ENCODE measurements at places on chromosomes 12 and 14.
A peak's percentile ranks its signal among the peaks of the same experiment; 100 is the strongest.

- no peak for DNase-seq
Observed at GRCh38 chr12:57809425-57809824, 9.1 kb downstream of the AVIL start.

DNA sequence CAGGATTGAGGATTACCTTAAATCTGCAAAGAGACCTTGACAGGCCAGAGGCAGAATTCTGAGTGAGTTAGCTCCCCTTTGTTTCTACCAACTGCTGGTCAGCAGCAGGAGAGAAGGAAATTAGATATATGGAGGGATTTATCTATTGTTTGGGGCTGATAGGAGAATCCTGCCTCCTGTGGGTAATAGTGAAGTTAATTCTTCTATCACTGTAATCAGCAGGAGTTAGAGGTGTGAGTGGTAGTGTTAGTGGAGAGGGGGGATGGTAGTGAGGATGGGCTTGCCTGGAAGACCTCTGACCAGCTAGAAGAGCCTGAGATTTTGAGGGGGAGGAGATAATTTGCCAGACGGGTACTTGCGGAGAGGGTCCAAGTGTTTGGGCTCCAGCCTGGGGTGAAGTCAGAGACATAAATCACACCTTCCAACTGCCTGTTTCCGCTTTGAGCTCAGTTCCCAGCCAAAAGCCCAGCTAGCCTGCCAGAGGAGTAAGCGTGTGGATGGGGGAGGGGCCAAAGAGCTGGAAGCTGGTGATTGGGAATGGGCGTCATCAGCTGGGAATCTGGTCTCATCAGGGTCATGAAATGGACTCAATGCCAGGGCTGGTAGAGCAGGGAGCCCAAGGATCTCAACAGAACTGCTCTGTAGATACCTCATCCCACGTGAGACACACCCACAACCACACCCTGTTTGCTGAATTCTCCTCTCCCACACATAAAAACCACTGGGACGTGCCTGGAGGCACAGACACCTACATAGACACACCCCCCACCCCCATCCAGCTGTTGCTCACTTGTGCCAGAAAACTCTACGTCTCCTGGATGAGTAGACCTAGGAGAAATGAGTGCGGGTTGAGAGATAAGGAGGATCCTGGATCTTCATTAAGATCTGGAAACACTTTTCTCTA lies 13.1 kb upstream of the ITGA5 start:
- no peak for DNase-seq

GRCh38 chr12:53670308-53670707 lies 5.6 kb downstream of the ATP5MC2 start:
- no peak for DNase-seq

- DNase-seq, result no peak
Observed at GRCh38 chr14:37599507-37600368, 4.3 kb downstream of the TTC6 start.

- DNase-seq, result no peak
Observed at GRCh38 chr12:115611477-115611876, 666.0 kb downstream of the MED13L start.

DNA sequence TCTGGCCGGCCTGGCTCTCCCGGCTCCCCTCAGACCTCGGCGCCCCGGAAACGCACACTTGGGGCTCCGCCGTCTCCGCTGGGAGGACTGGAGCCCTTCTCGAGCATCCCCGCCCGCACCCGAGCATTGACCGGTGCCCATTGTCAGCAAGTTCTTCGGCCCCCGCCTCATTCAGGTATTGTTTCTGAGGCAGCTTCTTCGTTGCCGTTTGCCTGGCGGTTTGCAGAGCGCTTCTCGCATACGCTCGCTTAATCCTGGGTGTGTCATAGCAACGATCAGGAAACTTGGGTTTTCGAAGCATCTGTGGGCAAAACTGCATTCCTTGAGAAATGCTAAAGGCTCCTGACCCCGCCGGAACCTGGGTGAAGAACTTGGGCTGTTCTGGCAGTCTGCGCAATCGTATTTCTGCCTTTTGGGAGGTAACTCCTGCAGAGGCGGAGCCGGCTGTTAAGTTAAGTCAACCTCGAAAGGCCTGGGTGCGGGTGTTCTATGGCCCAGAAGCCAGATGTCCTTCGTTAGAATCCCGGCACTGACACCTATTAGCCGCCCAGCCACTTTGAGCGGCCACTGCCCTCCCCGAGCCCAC lies 518 bp downstream of the GSKIP start:
- DNase-seq, result peak; percentile 4

DNA sequence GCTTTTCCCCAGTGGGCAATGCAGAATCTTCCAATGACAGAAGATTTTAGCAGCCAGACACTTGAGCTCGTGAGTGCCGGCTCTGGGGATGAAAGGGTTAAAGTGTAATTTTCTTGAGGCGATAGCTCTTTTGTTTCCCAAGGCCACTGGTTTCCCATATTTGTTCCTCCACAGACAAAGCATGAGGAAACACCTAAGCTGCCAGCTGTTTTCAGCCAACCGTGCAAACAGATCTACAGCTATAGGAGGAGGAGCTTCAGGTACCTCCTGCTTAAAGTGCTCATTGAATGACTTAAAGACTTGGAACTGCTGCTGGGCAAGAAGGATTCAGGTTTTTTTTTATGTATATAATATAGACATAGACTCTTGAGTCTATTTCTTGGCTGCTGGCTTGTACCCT lies 1311.5 kb downstream of the TMEM121 start:
- no peak for DNase-seq

DNA sequence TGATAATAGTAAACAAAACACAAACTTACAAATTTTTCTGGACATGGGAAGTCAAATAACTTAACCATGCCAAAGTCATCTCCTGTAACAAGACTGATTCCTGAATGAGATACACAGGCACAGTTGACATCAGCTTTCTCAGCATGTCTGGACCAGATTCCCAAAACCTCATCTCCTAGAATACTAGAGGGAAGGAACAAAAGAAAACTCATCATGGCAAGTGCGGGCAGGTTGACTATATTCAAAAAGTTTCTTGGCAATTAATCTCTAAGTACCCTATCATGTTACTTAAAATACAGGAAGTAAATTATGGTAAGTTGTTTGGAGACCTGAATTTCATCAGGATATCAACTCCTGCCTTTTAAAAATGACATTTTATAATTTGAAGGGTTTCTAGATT lies 53.9 kb downstream of the ZC3H14 start:
- no peak for DNase-seq

DNA sequence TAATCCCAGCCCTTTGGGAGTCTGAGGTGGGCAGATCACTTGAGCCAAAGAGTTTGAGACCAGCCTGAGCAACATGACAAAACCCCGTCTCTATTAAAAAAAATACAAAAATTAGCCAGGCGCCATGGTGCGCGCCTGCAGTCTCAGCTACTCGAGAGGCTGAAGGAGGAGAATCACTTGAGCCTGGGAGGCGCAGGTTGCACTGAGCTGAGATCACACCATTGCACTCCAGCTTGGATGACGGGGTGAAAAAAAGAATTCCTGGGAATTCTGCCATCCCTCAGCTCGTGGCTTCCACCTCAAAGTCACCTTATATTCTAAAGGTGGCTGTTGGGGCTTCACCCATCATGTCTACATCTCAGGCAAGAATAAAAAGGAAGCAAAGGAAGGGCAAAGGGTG lies 12.9 kb downstream of the BCL2L14 start:
- no peak for DNase-seq

- no peak for DNase-seq
Observed at GRCh38 chr12:17104801-17105200, 498.8 kb upstream of the LMO3 start.

GRCh38 chr14:38404100-38404541 lies 148.2 kb upstream of the CLEC14A start:
- DNase-seq, result no peak

GRCh38 chr12:40336573-40337199 lies 111.9 kb downstream of the LRRK2 start:
- DNase-seq, result no peak

GRCh38 chr12:104513681-104514080 lies 56.9 kb downstream of the CHST11 start:
- no peak for DNase-seq

- DNase-seq, result peak; percentile 78
Observed at GRCh38 chr14:36604757-36605505, 22.5 kb upstream of the NKX2-8 start.

DNA sequence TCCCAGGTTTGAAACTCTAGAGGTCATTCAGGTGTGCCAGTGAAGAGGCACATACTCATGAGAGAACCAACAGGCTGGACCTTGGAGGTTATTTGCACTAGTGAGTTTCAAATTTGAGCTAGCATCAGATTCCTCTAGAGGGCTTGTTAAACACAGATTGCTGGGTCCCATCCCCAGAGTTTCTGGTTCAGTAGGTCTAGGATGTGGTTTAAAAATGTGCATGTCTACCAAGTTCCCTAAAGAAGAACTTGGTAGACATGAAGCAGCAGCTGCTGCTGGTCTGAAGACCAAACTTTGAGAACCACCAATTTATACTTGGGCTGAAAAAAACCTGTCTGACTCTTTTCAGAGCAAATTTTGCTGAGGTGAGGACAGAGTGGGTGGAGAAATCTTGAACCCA lies 61.7 kb downstream of the SUSD6 start:
- no peak for DNase-seq

GRCh38 chr12:12977231-12977630 lies 22.8 kb downstream of the HEBP1 start:
- DNase-seq, result no peak

GRCh38 chr12:74889563-74890236 lies 319.9 kb downstream of the KCNC2 start:
- DNase-seq, result no peak

- no peak for DNase-seq
Observed at GRCh38 chr12:54421175-54421878, 2.3 kb upstream of the ITGA5 start.

GRCh38 chr12:112116232-112117060 lies 7.9 kb upstream of the NAA25 start:
- no peak for DNase-seq

DNA sequence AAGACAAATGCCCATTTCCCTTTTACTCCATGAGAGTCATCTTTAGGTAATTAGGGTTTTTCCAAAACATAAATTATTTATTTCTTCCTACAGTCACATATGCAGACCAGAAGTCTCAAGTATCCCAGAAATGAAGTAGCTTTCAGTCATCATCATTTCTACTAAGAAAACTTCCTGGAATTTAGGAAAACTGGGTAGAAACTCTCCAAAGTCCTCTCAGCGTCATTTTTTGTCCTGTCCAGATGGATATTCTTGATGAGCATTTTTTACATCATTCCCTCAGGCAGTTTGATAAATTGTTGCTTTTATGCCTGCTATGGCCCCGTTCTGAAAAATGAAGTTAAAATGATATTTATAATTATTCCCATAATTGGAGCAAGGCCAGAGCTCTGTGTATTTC lies 93.9 kb upstream of the DCN start:
- DNase-seq, result no peak

GRCh38 chr12:12333407-12334366 lies 16.4 kb downstream of the MANSC1 start:
- DNase-seq, result no peak

DNA sequence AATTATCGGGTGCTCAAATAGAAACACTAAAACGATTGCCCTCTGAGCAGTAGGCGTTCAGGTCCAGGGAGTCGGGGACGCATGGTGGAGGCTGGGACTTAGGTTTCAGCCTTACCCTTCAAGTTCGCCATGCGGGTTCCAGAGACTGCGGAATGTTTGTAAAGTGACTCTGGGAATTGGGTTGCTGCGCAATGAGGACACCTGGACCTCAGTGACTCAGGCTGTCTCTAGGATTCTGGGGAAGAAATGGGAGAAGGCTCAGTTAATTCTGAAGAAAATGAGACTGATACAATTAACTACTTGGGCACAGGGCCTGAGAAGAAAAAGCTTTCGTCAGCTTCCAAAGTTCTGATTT lies 1.1 kb downstream of the LGALS3 start:
- no peak for DNase-seq

GRCh38 chr14:70885343-70886022 lies 21.8 kb upstream of the PCNX1 start:
- DNase-seq, result no peak

DNA sequence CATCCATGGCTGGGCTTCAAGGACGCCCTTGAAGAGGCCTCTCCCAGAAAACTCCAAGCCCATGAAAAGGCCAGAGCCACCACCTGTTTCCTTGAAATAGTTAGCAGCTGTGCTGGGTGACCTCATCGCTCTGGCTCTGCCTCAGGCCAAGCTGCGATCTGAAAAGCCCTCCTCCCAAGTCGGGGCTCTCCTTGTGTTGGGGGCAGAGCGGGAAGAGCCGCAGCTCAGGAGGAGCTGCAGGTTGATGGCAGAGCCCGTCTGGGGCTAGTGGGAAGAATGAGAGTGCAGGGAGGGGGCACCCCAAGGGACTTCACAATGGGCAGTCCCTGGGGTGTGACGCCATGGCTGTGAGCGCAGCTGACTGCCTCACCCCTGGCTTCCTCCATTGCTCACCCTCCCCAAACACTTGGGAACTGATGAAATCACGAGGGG lies 50.0 kb upstream of the STON2 start:
- DNase-seq, result no peak

GRCh38 chr12:62694632-62695031 lies 228.0 kb downstream of the MON2 start:
- DNase-seq, result no peak

- DNase-seq, result no peak
Observed at GRCh38 chr12:109386059-109386433, 38.3 kb downstream of the MYO1H start.

- no peak for DNase-seq
Observed at GRCh38 chr12:90543374-90543773, 411.6 kb downstream of the CCER1 start.

- no peak for DNase-seq
Observed at GRCh38 chr12:56146492-56147460, 5.6 kb upstream of the MYL6B start.

GRCh38 chr12:19915392-19916195 lies 452.7 kb upstream of the PDE3A start:
- peak; percentile 36 for DNase-seq

GRCh38 chr12:3565985-3566384 lies 75.0 kb downstream of the PRMT8 start:
- DNase-seq, result no peak

DNA sequence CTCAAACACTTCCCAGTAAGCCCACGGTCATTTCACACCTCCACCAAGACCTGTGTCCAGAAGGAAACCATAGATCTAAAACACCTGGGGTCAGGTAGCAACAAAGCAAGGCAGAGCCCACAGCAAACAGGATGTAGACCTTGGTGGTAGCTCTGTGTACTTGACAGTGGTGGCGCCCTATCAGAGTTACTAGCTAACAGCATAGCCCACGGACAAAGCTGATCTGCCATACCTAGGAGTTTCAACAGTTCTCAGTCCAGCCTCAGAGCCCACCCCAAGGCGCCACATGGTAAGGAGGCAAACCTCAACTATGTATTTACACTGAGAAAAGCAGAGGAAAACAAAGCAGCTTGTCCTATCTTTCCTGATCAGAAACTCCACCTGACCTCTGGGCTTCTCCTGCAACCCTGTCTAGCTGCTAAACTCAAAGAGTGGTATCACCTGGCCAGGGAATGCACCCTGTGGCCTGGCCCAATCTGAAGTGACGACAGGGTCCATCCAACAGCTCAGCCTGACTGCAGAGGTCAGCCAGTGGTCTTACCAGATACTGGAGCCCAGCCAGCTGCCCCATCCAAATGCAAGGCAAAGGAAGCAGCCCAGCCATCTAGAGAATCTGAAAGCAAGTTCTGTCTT lies 46.3 kb downstream of the STON2 start:
- no peak for DNase-seq
